ENCODE measurements at places on chromosomes 2 and 18.

DNA sequence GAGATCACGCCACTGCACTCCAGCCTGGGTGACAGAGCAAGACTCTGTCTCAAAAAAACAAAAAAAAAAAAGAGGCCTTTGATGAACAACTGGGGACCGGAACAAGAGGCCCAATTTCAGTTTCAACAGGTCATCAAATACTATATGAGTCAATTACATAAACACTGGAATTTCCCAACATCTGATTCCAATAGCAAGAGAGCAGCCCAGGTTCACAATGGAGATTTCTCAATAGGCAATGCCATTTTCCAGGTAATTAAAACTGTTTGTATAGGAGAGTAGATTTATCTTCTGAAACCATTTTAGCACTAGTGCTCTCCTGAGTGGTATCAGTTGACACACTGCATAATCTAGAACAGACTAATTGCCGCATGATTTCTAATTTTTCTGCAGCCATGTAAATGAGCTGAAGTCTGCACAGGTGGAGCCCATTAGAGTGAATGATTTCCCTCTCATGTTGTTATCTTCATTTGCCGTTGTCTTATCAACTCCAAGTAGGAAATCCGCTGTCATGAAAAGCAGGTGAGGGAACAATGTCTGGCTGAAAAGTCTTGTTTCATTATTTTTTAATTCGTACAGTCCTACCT is 264.1 kb upstream of the MEIS1 start:
- DNase-seq, result no peak

DNA sequence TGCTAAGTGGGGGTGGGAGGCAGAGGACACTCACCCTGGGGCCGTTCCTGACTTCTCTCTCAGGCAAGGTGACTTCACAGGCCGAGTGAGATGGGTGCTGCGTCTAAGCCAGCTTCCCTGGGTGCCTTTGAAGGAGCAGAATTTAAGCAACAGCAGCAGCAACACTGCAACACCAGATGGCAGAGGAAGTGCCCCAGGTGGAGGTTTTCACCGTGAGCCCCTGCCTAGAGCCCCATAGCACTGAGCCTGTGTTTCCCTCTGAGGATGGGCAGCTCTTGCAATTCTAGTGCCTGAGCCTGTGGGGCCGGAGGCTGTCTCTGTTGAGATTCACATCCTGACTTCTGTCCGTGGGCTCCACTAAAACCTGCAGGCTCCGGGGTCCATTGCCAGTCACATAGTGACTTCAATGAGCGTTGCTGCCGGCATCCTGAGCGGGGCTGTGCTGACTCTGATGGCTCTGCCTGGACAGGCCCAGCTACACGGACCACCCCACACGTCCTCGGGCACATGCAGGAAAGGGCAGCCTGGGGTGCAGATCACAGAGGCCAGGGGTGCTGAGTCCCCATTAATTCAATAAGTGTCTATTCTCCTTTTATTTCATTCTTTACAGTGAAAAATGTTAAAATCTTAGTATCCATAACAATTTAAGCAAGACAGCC is 218.8 kb downstream of the SNTG2 start:
- no peak for DNase-seq

GRCh38 chr18:48208432-48209140 is 200.6 kb downstream of the ZBTB7C start:
- no peak for DNase-seq

DNA sequence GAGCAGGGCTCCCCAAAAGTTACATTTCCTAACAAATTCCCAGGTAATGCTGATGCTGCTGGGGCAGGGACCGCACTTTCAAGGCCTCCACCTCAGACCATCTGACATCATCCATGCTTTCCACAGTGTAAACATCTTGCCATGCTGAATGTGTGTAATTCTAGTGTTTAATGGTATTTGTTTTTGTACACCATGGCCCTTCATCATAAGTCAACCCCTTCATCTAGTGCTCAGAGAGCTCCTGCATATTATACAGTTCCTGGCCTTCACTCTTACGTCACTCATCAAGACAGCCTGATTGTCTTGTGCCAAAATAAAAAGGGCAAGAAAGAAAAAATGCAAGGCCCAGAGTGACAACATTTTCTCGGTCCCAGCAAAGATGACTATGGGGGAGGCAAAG is 77.5 kb upstream of the ZFP36L2 start:
- no peak for DNase-seq

DNA sequence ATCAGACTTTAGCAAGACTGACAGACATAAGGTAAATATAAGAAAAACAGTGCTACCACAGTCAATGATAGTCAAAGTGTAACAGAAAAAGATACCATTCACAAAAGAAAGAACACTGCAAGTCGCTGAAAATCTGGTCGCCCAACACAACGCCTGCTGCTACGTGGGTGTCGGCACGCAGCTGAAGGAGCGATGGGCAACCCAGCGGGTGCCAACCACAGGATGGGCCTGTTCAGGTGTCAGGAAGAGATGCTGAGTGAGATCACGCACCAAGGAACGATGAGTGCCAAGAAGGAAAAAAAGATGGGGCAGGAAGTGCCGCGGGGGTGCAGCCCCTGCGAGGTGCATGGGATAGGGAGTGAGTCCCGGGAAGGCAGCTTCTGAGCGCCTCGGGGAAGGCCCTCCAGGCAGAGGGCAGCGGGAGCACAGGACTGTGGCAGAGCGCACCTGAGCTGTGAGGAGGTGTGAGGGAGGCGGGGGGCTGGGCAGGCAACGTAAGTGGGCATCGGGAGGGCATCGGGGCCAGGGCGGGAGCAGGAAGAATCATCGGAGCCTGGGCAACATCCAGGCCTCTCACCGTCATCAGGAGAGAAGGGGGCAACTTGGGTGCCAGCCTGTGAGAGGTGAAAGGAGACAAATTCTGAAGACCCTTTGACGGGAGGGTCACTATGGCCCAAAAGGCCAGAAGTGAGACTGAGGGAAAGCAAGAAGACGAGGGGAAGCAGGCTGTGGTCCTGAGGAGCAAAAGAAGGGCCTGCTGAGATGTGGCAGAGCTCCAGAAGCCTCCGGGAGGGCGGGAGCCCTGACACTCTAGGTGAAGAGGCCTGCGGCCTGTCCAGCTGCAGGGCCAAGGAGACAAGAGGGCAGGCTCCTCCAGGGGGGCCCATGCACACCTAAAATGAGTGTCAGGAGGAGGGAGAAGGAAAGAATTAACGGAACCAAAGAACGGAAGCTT is 14.8 kb upstream of the MTERF4 start:
- DNase-seq, result no peak

- DNase-seq, result no peak
These were observed 193.0 kb upstream of the COPS8 start for GRCh38 chr2:236892721-236893120.

DNA sequence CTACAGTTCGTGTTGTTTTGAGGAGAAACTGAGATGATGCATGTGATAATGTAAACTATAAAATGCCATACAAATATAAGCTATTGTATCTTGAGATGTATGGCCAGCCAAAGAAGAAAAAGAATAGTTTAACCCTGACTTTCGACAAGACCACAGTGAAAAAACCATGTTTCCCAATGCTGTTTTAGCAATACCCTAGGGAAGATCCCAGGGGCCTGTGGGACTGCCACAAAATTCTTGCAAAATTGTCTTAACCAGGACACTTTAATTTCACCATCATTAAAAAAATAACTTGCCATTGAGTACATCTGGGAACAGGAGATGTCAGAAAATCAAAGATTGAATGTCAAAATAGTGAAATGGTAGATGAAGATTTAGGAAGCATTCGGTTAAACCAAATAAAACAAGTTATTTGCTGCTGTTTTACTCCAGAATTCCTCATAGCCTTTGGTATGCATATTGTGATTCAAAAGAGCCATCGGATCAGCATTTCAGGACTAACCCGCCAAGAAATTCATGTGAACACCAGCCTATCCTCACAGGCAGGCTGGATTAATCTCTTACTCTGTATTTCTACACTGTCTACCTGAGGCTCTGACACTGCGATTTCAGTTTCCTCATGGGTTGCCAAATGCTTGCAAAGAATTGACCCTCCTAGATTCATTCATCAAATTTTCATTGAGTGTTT is 49.0 kb upstream of the SP3 start:
- DNase-seq, result no peak

DNA sequence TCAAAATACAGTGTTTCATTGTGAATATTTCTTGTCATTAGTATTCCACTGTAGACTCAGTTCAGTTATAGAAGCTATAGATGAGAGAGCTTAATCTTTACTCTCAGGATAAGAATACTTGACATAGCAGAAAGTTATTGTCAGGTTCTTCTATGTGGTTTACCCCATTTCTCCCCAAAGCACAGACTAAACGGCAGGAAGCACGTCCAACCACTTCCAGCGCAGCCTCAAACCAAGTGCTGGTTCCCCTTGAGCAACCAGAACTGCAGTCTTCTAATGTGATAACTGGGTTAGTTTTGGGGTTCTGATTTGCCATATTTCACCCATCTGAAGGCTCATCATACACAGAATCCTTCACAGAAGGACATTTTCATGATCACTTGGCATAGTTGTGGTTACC is 324.7 kb downstream of the SLC8A1 start:
- no peak for DNase-seq

DNA sequence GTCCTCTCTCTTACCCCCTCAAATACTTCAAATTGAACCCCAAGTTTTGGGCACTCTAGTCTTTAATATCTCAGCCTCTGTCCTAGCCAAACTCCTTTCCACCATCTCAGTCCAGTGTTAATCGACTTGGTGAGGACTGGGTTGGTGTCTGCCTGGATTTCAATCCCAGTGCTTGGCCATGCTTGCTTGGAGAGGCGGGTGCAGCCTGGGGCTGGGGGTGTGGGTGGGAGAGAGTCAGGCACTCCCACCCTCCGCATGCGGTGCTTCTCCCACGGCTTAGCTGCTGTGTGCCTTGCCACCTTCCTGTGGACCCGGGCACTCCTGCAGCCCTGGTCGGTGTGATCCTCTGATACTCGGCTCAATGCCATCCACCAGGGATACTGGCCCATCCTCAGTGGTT is 220.8 kb upstream of the HDAC4 start:
- DNase-seq, result no peak

DNA sequence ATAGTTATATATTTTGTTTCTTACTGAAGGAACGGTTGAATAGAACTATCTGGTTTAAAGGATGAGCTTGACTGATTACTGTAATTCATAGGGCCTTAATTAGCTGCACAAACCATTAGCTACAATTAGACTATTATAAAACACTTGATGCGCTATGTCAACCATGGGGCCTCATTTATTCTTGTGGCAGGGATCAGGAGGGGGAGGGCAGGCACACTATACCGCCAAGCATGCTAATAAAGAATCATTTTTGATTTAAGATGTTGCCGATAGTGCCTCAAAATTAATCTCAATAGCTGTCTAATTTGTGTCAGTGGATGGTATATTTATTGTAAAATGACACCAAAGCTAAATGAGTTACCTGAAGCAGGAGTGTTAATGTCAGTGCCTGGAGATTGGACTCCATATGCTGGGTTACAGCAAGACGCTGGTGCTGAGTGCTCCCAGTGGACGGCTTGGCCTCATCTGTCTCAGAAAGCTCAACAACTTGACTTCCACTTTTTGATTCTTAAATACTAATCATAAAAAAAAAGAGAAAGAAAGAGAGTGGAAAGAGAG is 1007.0 kb upstream of the CELF4 start:
- no peak for DNase-seq

DNA sequence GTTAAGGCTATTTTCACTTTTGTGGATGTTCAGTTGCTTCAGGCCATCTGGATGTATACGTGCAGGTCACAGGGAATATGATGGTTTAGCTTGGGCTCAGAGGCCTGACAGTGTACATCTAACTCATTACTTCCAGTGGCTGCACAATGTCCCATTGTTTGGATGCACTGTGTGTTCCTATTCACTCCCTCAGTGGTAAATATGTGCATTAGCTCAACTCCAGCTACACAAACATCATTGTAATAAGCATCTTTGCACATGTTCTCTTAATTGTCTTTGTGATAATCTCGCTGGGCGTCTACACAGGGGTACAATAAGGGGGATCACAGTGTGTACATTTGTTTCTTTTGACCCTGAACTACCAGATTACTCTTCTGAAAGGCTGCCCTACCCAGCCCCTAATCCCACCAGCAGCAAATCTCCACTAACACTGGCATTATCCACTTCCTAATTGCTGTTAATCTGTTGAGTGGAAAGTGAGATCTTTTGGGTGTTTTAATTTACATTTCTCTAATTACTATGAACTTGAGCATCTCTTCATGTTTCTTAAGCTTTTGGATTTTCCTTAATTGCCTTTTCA is 56.1 kb upstream of the POLE4 start:
- no peak for DNase-seq

- DNase-seq, result no peak
These were observed 45.7 kb downstream of the ARL5A start for GRCh38 chr2:151782378-151783132.

GRCh38 chr18:58183226-58183625 is 139.2 kb downstream of the NEDD4L start:
- DNase-seq, result no peak

Measured in left lung (tissue), 14 donors.